ENCODE measurements at places on chromosomes 12 and 14.

GRCh38 chr12:8143261-8143660 is 13.6 kb upstream of the ZNF705A start:
- DNase-seq, result no peak

- peak; percentile 61 for DNase-seq
Measured at GRCh38 chr14:99395909-99396530, 84.6 kb downstream of the SETD3 start.

DNA sequence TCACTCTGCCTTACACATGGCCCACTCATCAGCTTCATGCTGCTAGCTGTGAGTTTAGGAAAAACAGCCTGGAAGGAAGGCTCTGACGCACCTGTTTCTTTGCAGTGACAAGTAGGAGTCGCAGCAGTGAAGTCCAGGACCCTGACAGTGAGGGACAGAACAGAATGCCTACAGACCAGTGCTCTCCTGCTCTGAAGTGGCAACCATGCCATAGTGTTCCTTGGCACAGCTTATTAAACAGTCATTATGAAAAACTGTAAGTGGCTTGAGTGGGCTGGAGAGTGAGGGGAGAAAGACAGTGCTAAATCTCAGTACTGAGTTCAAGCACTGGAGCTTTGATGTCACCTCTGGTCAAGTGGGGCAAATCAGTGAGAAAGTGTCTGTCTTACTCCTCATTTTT is 61.7 kb downstream of the MYRFL start:
- no peak for DNase-seq

GRCh38 chr12:123131879-123132402 is 18.9 kb downstream of the PITPNM2 start:
- DNase-seq, result no peak

DNA sequence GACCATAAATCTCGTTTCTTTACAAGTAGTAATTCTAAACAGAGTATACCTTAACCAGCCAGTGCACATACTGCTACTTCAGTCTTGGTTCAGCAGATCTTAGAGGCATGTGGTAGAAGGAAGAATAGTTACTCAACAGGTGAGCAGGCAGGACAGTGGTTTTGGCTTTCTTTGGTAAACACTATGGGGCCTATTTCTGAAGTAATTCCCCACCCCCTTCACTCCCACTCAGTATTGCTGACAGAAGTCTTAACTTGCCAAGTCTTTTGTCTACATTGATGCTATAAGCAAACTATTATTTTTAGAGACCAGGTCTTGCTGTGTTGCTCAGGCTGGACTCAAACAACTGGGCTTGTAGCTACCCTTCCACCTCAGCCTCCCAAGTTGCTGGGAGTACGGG is 68.5 kb downstream of the FBXO34 start:
- peak; percentile 15 for DNase-seq

GRCh38 chr14:26217778-26218177 is 380.1 kb downstream of the NOVA1 start:
- DNase-seq, result no peak

DNA sequence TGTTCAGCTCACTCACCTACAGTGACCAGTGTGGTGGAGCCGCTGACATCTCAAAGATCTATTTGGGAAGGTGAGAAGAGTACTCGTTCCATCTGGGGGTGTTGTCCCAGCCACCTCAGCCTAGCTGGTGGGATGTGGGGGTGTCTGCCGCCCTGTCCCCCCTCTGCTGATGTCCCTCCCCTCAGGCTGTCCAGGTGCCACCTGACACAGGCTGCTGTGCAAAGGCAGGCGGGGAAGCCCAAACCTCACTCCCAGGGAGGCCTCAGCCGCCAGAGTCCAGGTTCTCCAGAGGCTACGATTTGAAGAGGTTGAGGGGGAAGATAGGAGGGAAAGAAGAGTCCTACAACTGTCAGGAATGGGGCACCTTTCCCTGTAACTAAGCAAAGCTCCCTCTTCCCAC is 51.3 kb upstream of the FKBP4 start:
- no peak for DNase-seq

GRCh38 chr12:110247340-110248095 is 33.5 kb upstream of the ATP2A2 start:
- peak; percentile 45 for DNase-seq

DNA sequence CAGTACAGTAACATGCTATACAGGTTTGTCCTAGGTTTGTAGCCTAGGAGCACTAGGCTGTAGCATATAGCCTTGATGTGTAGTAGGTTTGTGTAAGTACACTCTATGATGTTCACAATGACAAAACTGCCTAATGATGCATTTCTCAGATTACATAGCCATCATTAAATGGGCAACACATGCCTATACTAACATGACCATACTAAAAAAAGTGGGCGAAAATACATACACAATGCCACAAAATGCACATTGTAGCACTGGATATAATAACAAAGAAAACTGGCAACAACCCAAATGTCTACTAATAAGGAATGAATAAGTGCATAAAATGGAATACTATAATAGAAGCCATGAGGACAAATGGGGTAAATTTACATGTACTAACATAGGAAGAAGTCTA is 31.3 kb upstream of the NDUFA12 start:
- DNase-seq, result no peak

DNA sequence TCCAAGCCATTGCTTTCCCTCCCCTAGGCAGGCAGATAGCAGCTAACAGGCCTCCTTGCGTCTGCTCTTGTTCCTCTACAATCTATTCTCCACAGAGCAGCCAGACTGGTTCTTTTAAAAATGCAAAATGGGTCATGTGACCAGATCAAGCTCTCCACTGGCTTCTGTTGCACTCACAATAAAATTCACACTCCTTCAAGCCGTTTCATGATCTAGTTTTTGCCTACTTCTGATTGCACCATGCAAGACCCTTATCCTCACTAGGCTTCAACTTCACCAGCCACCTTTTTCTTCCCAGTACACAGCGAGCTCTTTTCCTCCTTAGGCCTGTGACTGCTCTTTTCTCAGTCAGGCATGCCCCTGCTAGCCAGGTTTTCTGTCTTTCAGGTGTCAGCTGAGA is 6.1 kb upstream of the KRAS start:
- DNase-seq, result no peak

DNA sequence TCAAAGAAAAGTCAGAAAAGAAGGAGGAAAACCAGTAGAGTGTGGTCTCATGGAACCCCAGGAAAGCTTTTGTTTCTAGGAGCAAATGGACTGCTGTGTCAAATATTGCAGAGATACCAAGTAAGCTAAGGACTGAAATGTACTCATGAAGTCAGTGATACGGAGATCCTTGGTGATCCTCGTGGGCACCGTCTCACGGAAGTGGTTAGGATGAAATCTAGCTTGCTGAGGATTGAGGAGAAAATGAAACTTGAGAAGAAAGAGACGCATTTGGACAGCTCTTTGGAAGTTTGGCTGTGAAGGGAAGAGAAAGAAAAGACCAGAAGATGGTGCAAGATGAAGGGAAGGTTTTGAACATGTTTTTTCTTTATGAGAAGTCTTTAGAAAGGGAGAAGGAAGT is 104.0 kb upstream of the CCND2 start:
- DNase-seq, result no peak

GRCh38 chr14:91119556-91120311 is 5.9 kb downstream of the DGLUCY start:
- DNase-seq, result no peak

DNA sequence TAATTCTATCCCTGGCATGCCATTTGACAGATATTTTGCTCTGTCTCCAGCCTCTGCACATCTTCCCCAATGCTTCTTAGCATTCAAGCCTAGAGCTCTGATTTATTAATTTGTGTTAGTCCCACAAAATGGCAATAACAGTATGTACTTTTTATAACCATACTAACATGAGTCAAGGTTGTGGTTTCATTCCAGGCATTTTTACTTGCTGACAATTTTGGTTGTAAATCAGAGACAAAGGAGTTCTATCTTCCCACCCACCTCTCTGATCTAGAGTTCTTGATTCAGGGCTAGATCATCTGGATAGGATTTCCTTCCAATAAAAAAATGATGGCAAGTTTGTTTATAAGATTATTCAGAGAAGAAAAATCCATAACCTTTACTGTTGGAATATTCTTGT is 18.5 kb upstream of the CISTR start:
- DNase-seq, result peak; percentile 89

DNA sequence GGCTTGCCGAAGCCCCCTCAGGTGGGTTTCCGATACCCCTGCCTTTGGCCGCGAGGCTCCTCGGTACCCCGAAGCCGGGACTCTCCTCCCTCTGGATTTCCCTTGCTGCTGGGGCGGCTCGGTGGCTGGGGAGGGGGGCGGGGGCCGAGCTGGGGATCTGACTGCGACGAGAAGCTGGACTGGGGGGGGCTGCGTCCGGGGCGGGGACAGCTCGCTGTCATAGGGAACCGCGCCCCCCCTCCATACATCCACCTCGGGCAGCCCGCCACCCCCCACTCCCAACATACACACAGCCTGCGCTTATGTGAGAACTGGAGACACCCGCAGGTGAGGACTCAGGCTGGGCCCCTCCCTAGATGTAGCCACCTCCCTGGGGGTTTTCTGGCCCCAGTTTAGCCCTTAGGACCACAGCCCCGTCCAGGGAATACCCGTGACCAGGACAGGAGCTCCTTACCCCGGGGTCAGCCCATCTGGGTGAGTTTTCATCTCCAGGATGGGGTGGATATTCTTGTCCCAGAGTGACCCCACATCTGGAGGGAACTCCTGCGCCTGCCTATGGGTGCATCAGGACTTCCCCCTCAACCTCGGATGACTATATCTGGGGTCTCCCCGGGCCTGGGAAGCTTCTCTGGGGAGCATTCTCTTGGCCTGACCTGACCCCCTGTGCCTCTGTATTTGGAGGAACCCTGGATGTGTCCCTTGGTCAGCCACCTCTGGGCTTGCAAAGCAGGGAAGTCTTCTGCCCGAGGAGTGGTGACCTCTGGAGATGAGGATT is 687 bp downstream of the ASIC1 start:
- no peak for DNase-seq

DNA sequence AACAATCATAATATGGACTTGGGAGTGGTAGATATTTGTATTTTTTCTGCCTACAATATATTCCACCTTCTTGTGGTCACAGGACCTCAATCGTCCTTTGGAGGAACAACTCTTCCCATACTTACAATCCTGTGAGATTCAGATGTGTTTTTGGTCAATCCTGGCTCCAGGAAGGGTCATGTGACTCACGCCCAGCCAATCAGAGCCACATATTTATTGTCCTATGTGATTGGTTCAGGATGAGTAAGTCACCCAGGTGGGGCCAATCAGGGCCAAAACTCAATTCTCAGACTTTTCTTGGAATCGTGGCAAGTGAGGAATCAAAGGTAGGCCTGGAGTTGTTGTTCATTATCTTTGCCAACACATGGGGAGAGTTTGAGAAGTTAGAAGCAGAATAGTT is 264.9 kb downstream of the SUDS3 start:
- DNase-seq, result no peak

DNA sequence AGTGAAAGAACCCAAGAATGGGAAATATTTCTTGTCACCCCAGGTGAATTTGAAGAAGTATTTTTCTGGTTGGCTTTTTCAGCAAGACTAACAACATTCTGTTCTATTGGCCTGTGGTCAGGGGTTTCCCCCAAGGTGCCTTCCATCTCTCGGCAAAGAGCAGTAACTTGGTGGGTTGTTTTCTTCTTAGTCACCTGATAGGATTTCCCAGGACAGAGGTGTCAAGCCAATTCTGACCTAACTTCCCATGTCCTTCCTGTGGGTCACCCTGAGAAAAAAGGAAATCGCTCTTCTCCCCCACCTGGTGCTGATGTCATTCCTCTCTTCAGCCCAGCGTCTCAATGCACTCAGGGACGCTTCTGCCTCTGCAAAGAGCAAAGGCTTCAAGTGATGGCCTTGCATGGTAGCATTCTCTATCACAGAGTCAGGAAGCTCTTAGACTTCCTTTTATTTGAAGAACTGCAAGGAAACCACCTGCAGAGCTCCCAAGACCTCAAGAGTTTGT is 16.1 kb upstream of the IFNG start:
- no peak for DNase-seq

DNA sequence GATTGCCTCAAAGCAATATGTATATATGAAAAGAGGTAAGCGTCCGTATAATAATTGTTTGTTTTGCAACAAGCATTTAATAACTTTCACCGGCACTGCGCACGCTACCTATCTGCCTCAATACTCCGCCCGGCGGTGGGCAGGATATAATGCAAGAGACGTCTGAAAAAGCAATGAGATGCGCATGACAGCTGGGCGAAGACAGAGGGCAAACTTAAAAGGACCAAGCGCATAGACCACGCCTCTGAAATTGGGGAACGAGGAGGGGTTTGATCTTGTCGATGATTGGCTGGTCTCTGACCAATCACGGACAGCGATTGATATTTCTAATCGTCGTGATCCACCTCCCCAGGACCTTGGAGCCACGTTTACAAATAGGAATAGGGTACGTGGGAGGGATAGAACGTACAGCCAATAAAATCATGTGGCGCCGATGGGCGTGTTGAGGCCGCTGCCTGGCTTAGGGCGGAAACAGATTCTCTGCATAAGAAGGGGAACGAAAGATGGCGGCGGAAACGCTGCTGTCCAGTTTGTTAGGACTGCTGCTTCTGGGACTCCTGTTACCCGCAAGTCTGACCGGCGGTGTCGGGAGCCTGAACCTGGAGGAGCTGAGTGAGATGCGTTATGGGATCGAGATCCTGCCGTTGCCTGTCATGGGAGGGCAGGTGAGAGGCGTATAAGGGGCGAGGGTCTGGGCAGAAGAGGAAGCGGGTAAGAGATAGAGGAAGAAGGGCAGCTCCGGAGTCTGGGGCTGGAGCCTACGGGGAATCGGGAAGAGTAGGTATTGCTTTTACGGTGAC is at the start of gene OS9:
Gene OS9 (plus strand): TSS at position 474 of the 800 bp plus-strand sequence. CDS start 30 bp downstream, at position 504.
- DNase-seq, result peak; percentile 100

DNA sequence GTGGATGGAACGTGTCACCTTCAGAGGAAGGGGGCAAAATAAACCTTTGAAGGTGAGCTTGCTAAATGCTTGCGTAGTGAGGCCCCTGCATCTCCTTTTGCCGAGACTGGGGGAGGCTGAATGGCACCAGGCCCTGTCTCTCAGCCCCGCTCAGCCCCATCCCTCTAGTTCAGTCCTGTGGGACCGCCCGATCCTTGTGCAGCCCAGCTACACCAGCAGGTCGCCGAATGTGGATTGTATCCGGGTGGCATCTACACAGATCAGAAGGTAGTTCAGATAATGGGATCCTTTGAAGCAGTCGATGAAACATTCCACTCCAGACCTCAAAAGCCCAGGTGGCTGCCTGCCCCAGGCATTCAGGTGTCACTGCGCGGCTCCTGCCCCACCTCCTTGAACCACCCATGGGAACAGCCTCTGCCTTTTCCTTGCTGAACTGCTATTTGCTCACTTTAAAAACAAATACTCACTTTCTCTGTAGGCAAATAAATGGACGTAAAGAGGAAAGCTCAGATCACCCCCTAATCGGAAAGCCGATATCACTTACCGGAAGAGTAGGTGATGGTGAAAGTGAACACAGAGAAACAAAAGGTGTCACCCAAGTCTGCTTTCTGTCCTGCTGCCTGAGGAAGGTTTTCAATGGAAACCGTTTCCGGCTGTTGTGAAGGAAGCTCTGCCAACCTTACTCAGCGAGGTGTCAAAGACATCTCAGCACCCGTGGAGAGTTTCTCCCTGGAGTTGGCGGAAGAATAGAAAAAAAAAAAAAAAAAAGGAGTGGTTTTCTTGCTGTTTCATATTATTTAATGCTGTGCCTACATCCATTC is 100.3 kb upstream of the NCOR2 start:
- no peak for DNase-seq

DNA sequence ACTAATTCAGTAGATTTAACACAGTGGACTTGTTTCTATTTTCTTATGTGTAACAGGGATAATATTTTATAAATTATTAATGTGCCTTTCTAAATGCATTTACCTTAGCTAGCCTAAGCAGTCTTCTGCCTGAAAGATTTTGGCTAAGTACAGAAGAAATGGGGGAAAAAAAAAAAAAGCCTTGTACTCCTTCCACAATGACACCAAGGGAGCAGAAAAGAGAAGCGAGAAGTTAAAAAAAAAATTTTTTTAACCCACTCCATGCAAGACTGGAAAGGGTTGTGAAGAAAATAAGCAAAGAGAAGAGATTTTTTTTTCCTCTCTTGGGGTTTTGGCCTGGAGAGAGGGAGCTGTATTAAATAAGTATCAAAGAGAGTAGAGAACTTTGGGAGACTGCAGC is 28.7 kb downstream of the NELL2 start:
- DNase-seq, result no peak
